ENCODE measurements at places on chromosomes 2 and 18.

- no peak for DNase-seq
Measured at GRCh38 chr2:223854741-223855140, 17.4 kb upstream of the AP1S3 start.

GRCh38 chr2:145080426-145080825, 560.5 kb upstream of the ZEB2 start:
- DNase-seq = no peak

DNA sequence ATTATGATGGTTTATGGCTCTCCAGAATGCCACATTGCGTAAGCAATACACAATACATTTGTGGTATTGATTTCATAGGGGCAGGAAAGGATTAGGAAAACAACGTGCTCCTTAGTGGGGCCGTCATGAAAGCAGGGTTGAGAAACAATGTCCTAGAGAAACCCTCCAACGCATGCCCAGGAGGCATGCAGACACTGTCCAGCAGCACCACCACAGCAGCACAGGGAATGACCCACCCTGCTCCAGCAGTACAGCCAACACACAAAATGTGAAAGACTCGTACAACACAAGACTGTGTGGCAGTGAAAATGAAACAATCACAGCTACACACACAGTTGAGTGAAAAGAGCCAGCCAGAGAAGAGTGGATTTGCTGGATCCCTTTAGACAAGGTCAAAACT, 66.3 kb downstream of the FAM168B start:
- DNase-seq = no peak

DNA sequence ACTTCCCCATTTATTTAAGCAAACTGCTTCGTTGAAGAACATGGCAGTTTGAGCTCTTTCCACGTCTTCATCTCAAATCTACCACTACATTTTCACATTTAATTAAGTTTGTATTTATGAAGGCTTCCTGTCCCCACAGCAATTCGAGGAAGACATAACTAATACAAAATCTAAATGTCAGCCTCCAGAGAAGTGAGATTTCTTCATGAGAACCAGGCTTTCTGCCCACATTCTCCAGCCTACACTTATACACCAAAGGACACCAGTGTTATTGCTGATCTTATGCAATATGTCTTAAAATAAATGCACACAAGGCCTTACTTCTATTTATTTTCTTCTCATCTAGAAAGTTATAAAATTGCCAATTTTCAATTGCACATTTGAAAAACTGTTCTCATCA, 1209.3 kb upstream of the FAM98A start:
- no peak for DNase-seq

- no peak for DNase-seq
Measured at GRCh38 chr18:79900610-79901570, 50.6 kb downstream of the SLC66A2 start.

- DNase-seq = no peak
Measured at GRCh38 chr2:105129722-105130232, 91.9 kb downstream of the MRPS9 start.

- DNase-seq = no peak
Measured at GRCh38 chr2:196959734-196960338, 33.3 kb upstream of the PGAP1 start.

DNA sequence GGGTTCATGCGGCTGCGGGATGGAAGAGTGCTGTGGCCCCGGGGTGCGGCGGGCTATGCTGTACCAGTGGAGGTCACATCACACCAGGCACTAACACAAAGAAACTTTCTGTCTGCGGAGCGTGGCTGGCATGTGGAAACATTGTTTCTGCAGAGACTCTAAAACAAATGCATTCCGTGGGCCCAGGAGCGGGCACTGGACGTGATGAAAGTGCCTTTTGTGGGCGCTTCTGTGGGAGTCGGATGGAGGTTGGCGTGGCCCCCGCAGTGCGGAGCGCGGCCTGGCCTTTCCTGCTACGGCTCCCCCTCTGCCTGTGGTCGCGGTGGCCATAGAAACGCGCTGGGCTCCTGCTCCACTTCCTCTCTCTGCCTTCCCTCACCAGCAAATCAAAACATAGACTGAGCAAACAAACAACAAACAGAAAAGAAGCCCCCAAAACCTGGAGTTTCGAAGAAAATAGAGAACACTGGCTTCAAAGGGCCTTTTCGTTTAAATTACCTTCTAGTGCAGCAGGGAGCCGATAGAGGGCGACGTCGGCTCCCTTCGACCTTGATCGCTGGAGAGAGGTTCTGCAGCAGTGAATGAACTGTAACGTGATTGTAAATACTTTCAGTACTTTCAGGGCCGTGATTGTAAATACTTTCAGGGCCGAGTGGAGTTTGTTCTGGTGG, 51.4 kb downstream of the KIF5C start:
- peak; percentile 17 for DNase-seq

- DNase-seq = no peak
Measured at GRCh38 chr2:28648147-28648546, 103.5 kb upstream of the PPP1CB start.

DNA sequence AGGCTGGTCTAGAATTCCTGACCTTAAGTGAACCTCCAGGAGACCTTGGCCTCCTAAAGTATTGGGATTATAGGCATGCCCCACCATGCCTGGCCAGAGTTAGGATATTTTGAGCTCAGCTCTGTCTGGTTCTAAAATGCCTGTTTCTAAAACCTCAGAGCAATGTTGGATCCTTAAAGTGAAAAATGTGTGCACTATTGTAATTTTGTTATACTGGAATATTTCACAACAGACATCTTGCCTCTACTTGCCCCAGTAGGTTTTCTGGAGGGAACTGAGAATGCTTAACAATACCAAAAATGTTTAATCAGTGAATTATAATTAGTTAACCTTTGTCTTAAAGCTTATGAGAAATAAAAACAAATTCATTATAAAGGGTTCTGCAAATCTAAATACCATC, 144.6 kb upstream of the CCDC195 start:
- no peak for DNase-seq

DNA sequence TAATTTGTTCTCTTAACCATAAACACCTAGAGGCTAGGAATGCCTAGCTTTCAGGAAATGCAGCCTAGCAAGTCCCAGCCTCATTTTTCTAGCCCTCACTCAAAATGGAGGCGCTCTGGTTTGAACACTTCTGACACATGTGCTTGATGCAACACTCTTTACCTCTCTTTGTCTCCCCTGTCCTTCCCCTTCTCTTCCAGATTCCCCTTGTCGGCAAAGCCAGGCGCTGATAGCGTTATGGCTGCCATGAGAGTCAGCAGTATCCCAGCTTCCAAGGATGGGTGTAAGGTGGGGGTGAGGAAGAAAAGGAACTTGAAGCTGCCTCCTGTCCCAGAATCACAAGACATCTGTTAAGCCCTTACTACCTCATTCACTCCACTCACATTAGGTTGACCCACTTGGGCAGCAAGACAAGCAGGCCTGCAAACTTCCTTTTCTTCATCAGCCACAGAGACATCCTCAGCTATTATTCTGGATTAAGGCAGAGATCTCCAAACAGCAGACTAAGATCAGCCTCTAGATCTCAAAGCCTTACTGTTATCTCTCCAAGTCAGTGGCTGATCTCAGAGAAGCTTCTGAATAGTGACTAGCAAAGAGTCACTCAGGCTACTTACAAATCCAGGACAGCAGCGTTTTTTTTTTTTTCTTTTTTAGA, 1.9 kb upstream of the ST3GAL5 start:
- no peak for DNase-seq

DNA sequence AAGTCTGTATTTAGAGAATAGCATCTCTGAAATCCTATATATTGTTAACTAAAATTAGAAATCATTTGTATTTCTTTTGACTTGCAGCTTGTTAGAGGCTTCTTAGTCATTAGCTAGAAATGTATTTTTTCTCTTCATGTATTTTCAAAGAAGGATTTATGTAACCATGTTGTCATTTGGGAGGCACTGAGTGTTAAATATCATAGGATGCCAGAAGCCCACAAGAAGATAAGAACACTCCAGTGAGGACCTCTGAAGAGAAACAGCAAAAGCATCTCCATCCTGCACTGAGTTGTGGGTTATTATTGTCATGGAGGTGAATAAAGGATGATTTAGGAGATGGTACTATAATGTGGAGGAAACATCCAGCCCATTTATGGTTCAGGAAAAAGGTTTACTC, 93.5 kb downstream of the UBE2E3 start:
- DNase-seq = peak; percentile 68

DNA sequence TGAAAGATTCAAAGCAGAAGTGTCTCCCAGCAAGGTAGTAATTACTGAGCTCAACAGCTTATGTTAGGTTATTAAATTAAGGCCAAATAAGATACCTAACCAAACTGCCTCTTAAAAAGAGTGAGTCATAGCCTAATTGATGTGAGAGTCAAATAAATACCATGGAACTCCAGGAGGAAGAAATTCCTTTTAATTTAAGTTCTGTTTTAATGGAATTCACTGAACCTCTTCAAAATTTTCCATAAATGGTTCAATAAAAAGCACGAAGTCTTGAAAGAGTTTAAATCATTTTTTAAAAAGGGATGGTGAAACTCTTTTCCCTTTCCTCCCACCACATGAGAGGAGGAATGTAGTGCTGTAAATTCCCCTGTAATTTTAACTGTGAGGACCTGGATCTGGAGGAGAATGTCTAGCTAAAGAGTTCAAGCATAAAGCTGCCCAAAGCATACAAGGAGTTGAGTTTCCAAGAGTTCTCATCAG, 180.8 kb upstream of the MMADHC start:
- peak; percentile 56 for DNase-seq

DNA sequence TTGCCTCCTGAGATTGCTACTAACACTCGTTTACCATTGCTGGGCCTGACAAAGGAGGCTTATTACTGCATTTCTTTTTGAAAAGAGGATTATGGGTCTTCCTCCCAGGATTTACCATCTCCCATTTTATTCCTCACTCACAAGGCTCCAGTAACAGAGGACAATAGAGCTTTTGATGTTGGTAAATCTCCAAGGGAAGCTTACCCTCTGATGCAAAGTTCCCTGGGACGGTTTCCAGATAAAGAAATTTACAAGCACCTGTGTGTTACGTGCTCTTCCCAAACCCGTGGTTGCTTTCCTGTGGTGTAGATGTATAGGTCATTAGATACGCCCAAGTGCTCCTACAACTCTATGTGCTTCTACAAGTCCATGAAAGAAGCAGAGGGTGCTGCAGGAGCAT, 17.1 kb downstream of the VSNL1 start:
- no peak for DNase-seq

DNA sequence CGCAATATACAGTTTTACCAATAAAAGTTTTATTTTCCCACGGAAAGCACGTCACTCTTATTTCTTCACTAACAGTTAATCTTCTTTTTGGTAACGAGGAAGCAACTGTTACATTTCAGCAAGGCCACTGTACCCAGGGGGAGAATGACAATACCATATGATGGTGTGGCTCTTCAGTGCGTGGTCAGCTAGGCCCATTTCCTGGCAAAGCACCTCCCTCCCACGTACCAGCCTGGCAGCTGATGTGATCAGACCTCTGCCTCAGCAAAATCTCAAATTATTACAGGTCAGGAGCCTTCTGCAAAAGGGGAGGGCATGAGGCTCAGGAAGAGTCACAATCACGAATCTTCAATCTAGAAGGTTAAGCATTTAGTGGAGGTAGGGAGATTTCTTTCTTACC, 55.4 kb downstream of the KLF7 start:
- no peak for DNase-seq

- DNase-seq = no peak
Measured at GRCh38 chr18:39748727-39749126, 2183.1 kb upstream of the CELF4 start.

DNA sequence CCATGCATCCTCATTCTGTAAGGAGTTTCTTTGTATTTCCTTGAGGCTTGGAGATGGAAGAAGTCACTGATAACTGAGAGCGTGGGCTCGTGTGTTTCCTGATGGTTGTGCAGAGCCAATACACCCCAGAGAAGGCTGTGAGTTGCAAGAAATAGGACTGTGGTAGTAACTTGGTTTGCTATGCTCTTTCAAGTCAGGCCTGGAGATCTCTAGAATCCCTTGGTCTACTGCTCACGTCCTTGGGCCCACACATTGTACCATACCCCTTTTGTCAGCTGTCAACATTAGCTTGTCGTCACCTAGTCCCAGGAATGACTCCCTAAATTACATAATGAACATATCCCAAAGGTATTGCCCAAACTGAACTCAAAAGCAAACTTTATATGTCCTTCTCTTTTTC, 238.3 kb upstream of the REV1 start:
- DNase-seq = no peak

All from fibroblast of skin of right biceps (primary cell).